ENCODE measurements at places on chromosomes 12 and 14.
A peak's percentile ranks its signal among the peaks of the same experiment; 100 is the strongest.

DNA sequence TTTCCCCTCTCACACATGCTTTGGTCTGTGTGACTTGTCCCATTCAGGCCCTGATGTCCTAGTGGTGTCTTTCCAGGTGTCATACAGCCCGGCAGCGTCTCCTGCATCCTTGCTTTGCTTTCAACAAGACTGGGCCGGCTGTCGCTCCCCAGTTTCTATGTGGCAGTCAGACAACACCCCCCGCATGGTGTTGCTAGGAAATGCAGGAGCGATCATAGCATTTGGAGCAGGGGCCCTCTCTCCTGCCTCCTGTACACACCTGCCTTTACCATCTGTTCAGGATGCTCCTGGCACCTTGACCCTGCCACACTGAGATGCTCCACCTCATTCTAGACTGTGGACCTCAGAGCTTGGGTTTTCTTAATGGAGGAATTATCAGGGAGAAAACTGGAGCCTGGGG, 29.5 kb downstream of the CACNA1C start:
- no peak for DNase-seq
- peaks cover 13% of the 10 kb centered on the region for H3K27me3 ChIP-seq
- H3K27ac ChIP-seq, result no peak overlapping the region
- no peak overlapping the region for H3K4me3 ChIP-seq
- H3K36me3 ChIP-seq, result peaks cover 11% of the 10 kb centered on the region
- H3K4me1 ChIP-seq, result peaks cover 19% of the 10 kb centered on the region

- no peak for DNase-seq
- H3K36me3 ChIP-seq, result peaks cover 4% of the 10 kb centered on the region
- no peak overlapping the region for H3K27ac ChIP-seq
Observed at GRCh38 chr14:56884617-56885016, 74.3 kb upstream of the OTX2 start.

DNA sequence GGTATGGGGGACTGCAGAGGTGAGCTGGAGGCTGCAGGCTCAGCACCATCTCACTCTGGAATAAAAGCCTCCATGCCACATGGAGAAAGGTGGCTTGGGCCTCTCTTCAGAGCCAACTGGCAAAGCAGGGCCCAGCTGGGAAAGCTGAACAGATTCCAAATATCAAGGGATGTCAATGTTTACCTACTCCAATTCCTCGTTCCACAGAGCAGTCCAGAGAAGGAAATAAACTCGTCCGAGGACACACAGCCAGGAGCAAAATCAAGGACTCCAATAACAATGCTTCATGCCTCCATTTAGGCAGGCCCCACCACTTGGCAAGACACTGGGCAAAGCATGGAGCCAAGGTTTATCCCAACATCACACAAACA, 36.3 kb upstream of the PNMA1 start:
- no peak for DNase-seq
- H3K27ac ChIP-seq, result no peak overlapping the region
- H3K36me3 ChIP-seq, result peaks cover 5% of the 10 kb centered on the region
- H3K4me3 ChIP-seq, result no peak overlapping the region

DNA sequence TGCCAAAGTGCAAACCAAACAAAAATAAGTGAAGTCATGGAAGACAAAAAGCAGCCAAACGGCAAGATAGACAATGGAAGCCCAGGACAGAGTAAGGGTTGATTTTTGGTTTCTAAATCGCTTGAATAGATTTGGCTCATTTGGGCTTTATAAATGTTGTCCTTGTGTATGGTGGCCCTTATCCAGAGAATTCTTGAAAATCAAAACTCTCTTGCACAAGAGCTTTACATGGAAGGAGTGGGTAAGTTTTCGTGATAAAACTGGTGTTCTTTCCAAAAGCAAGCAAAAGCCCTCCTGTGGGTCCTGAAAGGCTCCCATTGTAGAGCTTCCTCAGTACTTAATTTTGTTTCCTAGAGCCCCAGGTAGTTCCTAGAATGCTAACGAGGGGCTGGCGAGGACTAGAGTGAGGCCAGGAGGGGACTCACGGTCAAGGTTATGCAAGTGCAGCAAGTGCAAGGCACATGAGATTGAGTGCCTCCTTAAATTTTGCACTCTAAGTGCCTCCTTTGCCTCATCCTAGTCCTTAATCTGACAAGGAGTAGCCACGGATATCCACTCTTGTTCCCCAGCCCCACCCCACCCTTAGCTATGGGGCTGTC, 4.1 kb downstream of the SIX6 start:
- peaks cover 37% of the 10 kb centered on the region for H3K4me1 ChIP-seq
- H3K36me3 ChIP-seq, result no peaks in the 10 kb centered on the region
- peaks cover 98% of the 10 kb centered on the region for H3K27me3 ChIP-seq
- H3K4me3 ChIP-seq, result no peak overlapping the region
- no peak overlapping the region for H3K27ac ChIP-seq

- H3K4me3 ChIP-seq, result peak overlapping the region; percentile 83
- peak; percentile 7 for DNase-seq
- peaks cover 37% of the 10 kb centered on the region for H3K4me1 ChIP-seq
- H3K27me3 ChIP-seq, result peaks cover 7% of the 10 kb centered on the region
- H3K27ac ChIP-seq, result peak overlapping the region; percentile 96
Observed at GRCh38 chr12:12563290-12563928, 746 bp upstream of the DUSP16 start.

- no peak overlapping the region for H3K4me3 ChIP-seq
- no peak for DNase-seq
- H3K27ac ChIP-seq, result no peak overlapping the region
- no peaks in the 10 kb centered on the region for H3K27me3 ChIP-seq
- peaks cover 22% of the 10 kb centered on the region for H3K36me3 ChIP-seq
- H3K4me1 ChIP-seq, result peaks cover 13% of the 10 kb centered on the region
Observed at GRCh38 chr12:122412851-122413433, 9.5 kb downstream of the CLIP1 start.

DNA sequence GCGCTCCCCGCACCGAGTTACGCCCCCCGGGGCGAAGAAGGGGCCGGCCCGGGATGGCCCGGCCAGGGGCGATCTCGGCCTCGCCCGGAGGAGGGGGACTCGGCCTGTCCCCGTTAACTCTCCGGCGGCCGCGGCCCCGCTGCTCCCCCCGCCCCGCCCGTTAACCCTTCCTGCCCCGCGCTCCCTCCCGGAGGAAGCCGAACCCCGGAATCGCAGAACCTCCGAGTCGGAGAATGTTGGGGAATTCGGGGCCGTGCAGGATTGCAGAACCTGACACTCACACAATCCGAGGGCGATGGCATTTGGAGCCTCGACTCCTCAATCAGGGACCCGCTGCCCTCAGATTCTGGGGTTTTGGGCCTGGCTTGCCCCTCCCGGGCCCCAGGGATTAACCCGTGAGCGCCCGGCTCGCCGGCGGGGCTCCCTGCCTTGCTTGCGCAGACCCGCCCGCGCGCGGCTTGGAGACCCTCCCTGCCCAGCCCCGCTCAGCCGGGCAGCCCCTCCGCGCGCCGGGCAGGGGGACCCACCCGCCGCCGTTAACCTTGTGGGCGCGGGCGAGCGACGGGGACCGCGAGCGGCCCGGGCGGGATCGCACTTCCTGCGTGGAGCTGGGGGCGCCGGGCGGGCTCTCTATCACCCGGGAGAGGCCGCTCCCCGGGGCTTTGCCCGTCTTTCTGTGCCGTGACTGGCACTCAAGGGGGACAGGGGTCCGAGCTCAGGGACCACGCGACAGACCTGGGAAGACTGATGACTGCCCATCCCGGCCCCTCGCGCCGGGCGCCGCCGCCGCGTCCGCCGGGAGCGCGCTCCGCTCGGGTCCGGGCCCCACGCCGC, 18.8 kb downstream of the BEGAIN start:
- peak; percentile 46 for DNase-seq
- peak overlapping the region; percentile 48 for H3K4me3 ChIP-seq
- H3K36me3 ChIP-seq, result no peaks in the 10 kb centered on the region
- no peak overlapping the region for H3K27ac ChIP-seq

Measured in nephron progenitor cell (in vitro differentiated cells).